Hippocampal formation (tissue), 2 donors: ENCODE measurements at places on chromosomes 11 and 22.

- DNase-seq: no peak
Measured at GRCh38 chr11:69781241-69781640, 6.1 kb upstream of the FGF4 start.

- DNase-seq: no peak
Measured at GRCh38 chr11:73277467-73277866, 5.3 kb downstream of the P2RY6 start.

- no peak for DNase-seq
Measured at GRCh38 chr22:44192098-44192815, 11.5 kb downstream of the PARVG start.

- no peak for DNase-seq
Measured at GRCh38 chr22:46444390-46444854, 93.0 kb downstream of the CELSR1 start.

DNA sequence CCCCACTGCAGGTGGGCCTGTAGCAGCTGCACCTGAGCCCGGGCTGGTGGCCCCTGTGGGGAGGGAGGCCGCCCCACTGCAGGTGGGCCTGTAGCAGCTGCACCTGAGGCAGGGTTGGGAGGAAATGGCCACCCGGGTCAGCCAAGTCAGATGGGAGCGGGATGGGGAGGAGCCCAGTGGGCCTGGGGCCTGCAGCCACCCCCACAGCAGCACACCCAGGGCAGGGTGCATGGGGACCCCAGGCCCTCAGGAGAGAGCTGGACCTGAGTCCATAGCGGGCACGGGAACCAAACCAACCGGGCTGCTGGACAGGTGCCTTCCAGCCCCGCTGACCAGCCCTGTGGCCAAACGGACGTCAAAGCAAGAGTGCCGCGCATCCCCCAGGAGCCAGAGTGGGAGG lies 61.7 kb downstream of the BRD1 start:
- DNase-seq: no peak

DNA sequence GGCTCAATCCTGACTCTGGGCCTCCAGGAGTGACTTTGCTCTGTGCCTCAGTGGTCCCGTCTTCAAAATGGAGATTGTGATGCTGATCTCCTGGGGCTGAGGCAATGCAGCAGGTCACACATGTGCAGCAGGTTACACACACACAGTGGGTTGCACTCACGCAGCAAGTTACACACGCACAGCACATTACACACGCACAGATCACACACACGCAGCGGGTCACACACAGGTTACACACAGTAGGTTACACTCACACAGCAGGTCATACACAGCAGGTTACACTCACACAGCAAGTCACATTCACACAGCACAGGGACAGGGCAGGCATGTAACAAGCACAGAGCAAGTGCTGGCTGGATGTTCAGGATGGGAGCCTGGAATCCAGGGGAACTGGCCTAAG lies 11.3 kb downstream of the C11orf24 start:
- no peak for DNase-seq

GRCh38 chr11:19987331-19987801 lies 172.9 kb downstream of the DBX1 start:
- DNase-seq: no peak

GRCh38 chr11:5291207-5291838 lies 10.4 kb downstream of the OR51B4 start:
- DNase-seq: no peak

DNA sequence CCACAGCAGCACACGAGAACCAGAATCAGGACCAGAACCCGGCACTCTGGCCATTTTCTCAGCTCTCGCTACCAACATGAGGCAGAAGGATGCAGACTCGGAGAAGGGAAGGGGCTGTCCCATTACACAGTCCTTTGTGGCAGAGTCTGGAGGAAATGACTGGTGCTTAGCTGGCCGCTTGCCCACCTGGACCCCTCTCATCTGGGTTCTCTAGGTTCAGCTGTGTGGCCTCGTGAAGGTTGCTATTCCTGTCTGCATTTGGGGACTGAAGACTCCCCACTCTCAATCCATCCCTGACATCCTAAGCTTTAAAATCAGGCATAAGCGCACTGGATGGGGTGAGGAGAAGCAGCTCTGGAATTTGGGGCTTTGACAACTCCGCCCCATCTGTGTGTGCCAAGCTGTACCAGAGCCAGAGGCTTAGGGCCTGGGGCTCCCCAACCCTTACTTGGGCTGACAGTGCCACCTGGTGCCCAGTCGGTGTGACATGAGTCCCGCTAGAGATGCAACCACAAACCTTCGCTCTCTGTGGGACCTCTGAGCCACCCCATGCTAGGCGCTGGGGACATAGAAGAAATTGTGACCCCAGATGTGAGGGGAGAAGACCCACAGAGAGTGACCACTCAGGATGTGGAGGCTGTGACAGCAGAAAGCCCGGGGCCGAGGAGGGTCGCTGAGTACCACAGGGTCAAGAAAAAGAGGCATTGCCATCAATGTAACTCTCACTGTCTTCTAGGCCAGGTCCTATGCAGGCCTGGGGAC lies 35.8 kb upstream of the FCHSD2 start:
- peak; percentile 59 for DNase-seq

DNA sequence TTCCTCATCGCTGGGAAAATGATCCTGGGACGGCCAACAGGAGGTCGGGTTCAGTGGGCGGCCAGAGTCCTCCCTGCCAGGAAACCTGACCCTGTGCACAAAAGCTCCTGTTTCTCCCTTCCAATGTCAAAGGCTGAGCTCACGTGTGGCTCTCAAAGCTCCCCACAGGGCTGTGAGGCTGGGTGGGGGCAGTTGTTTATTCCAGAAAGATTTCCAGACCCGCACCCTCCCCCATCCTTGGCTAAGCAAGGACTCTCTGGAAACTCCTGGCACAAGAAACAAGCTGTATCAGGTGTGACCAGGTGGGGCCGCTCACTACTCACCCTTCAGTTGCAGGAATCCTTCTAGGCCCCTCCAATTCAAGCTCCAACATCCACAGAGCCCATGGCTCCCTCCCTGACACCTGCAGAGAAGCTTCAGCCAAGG lies 131.9 kb downstream of the SHANK2 start:
- DNase-seq: no peak

- DNase-seq: no peak
Measured at GRCh38 chr22:37633089-37633624, 6.3 kb upstream of the SH3BP1 start.

DNA sequence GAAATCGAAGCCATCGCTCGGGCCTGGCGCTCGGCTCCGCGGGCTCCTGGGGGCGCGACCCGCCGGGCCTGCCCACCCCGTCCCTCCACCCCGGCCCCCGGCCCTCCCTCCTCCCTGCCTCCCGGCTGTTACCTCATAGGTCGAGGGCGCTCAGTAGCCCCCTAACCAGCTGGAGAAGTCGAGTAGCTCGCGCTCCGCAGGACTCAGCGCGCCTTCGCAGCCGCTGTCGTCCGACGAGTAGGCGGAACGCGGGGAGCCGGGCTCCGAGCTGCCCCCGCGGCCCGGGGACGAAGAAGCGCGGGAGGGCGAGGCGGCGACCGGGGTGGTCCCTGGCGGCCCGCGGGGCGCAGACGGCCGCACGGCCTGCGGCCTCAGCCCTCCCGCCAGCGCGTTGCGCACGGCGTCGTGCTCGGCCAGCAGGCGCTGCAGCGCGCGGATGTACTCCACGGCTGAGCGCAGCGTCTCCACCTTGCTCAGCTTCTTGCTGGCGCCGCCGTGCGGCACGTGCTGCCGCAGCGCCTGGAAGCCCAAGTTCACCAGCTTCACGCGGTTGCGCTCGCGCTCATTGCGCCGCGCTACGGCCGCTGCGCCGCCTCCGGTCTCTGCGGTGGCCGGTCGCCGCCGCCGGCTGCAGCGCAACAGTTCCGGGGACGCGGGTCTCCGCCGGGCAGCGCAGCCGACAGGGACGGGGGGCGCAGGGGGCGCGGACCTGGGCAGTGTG lies 627 bp downstream of the ASCL2 start:
- DNase-seq: no peak

DNA sequence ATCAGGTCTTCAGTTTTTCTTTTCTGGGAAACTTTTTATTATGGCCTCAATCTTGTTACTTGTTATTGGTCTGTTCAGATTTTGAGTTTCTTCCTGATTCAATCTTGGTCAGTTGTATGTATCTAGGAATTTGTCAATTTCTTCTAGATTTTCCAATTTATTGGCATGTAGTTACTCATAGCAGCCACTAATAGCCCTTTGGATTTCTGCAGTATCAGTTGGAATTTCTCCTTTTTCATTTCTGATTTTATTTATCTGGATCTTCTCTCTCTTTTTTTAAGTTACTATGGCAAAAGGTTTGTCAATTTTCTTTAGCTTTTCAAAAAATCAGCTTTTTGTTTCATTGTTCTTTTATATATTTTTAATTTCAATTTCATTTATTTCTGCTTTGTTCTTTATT lies 419.6 kb upstream of the KIRREL3 start:
- no peak for DNase-seq

DNA sequence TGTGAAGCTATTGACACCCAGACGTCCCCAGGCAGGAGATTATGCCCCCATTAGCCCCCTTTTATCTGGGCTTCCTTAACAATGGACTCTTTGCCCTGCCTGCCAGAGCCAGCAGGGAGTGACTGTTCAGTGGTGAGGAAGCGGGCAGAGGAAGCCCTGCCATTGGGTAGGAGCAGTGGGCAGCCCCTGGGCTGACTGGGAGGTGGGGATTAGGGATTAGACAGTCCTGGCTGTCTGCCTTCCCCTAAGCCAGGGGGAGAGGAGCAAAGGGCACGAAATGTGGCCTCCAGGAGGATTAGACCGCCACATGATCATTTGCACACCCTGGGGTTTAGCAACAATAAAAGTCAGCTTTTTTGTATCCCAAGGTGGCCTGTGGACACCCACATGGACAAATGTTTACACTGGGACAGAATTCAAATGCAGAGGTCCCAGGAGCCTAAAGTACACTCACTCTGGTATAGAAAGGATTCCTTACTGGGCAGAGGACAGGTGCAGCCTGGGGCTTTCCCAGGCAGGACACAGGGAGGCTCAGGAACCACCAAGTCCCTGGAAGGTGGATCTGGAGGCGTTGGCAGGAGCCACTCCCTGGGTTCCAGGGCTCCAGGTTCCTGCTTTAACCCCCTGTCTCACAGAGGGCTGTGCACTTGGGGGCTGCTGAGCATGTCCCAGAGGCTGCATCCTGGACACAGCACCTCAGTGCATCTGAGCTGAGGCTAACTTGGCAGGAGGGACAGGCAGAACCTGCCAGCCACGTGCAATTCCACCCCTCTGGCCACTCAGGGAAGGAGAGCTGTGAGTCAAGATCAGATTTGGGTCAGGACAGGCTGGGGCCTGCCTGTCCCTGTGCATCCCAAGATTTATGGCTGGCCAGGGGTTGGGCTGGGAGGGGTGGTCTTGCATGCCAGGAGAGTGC lies 2.1 kb downstream of the PNPLA3 start:
- DNase-seq: no peak

DNA sequence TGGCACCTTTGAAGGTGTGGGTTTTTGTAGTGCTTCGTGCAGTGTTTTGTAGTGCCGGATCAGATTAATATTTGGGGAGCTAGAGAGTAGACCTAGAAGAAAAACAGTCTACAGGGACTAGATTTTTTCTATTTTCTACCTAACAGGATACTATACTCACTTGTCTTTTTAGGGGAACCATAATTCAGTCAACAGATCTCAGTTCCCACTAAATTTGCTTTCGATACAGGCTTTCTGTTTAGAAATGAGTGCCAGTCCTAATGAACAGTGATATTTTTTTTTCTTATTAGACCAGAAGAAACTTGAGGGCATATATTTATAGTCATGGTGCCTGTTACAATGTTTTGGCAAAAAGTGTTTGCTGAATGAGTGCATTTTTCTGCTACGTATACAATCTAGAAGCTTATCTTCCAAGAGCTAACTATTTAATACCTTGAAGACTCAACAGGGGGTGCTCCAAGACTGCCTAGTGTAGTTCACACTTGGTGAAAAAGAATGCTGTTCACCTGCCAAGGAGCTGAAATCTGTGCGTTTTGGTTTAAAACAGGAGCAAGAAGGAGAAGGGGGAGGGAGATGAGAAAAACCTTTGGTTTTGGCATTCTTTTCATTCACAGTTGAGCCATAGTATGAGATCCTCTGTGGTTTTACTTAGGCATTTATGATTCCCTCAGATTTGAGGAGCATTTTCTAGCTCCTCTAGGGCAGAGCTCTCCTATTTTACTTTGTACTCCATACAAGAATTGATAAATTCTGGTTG lies 44.9 kb upstream of the VSTM5 start:
- peak; percentile 73 for DNase-seq
